NCI-H187 treated with DMSO at 0.1 percent for 48 hours (cell line): ENCODE measurements at places on chromosomes 16 and 17.

DNA sequence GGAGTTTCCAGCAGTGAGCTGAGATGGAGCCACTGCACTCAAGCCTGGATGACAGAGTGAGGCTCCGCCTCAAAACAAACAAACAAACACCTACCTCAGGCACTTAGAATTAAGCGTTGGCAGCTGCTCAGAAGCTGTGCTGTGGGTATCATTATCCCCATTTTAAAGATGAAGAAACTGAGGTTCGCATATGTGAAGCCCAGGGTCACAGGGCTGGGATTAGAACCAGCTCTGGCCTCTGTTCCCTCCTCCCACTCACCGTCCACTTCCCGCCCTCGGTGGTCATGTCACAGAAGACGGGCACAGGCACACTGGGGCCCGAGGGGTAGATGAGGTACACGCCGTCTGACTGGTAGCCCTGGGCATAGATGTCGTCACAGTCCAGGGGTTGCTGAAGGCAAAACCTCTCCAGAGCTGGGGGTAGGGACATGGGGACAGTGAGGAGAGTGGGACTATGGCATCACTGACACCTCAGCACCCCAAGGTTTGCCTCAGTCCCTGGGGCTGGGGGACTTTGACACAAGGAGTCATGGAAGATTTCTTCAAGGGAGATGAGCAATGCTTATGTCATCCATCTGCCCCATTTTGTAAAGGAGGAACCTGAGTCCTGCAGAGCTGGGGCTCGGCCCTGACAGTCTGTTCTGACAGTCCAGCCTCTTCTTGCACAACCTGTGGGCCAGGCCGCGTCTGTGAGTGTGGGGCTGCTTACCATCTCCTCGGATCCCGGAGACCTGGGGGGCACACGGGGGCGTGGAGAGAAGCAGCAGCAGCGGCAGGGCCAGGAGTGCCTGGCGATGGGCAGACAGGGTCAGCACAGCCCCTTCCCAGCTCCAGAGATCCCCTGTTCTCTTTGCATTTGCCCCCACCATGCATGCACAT, 700 bp downstream of the MFAP4 start:
- DNase-seq = no peak

DNA sequence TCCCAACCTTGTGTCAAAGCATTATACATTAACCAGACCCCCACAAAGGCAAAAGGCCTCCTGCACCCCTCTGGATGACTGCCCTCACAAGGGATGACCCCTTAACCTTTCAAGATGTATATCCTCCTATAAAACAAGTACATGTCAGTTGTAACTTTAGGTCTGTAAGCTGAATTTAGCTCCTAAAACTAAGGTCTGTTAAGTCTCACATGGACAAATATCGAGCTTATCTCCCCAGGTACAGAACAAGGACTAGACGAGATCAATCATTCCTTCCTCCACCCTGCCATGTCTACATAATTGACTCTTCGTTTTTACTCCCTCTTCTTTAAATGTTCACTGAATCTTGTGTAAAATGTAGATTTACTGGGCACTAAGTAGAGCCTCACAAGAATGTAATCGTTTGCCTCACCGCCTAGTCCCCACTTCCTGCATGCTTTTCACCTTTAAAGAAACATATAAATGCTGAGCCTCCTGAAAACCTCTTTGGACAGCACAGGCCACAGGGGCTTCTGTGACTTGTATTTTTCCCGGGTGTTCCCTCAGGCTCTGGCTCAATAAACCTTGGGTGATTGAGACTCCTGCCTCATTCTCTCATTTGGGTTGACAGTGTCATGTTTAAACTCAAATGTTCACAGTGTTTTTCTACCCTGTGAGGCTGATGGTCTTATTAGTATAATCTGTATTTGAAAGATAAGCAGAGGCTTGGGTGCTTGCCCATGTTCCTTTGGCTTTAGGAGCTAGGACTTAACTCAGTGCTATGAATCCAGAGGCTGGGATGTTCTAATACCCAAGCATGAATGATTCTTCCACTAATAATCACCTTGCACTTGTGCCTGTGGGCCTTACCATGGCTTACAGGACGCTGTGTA, 37.6 kb downstream of the MMD start:
- DNase-seq = no peak

- no peak for DNase-seq
Measured at GRCh38 chr16:4141604-4142003, 25.4 kb upstream of the ADCY9 start.

GRCh38 chr16:81457326-81458133, 12.9 kb downstream of the CMIP start:
- no peak for DNase-seq

- no peak for DNase-seq
Measured at GRCh38 chr17:17749921-17750320, 68.7 kb downstream of the RAI1 start.

GRCh38 chr16:69610356-69610755, 44.6 kb downstream of the NFAT5 start:
- no peak for DNase-seq

DNA sequence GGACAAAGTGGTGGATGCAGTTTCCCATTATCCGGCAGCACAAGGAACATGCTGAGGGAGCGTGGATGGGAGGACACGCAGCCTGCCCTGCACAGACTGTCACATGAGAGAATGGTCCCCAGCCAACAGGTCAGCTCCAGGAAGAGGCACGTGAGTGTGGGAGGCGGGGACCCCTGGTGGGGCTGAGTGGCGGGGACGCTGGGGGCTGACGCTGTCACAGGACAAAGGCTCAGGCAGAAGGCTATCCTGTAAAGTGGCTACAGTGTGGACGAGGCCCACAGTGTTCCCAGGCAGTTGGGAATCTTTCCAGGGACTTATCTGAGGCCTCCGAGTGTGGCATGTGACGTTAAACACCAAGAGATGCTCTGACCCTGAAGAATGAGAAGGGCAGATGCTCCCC, 30.4 kb downstream of the MBTPS1 start:
- no peak for DNase-seq

DNA sequence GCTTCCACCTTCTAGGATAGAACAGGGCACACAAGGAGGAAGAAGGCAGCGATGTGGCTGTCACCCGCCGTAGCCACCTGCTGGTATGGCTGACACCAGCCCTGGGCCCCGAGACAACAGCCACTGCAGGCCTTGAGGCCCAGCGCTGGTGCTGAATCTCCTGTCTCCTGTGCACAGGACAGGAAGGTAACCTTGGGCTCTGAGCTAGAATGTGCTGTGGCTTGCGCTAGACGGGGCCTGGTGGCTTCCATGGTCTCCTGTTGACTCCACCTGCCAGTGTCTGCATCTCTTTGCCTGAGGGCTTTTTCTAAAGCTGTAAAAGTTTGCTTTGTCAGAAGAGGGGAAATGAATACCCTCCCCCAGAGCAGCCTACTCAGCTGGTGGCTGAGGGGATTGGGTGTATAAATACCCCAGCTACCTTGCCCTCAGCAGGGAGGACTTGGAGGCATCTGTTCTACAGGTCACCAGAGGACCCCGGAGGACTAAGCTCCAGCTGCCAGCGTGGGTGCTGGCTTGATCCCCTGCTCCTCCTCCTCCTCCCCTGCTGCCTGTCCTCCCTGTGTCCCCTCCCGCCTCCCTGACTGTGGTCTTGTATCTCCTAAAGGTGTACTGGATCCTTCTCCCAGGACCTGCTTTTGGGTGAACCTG, 76.1 kb upstream of the SDK2 start:
- no peak for DNase-seq

GRCh38 chr16:28820016-28820415, 2.8 kb upstream of the ATXN2L start:
- DNase-seq = no peak

DNA sequence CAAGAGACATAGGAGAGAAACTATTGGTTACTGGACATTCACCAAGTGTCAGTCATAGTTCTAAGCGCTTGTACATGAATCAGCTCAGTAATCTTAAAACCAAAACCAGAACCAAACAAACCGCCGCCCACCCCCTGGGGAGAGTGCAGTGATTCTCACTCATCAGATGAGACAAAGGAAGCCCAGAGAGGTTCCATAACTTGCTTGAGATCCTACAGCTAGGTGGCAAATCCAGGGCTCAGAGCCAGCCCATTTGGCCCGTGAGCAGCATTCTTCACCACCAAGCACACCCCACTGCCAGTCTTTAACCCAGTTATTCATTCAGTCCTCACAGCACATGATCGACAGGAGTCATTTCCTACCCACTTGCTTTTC, 37.2 kb upstream of the RGS9 start:
- DNase-seq = no peak

- DNase-seq = no peak
Measured at GRCh38 chr17:43532581-43532980, 13.6 kb downstream of the ETV4 start.

- no peak for DNase-seq
Measured at GRCh38 chr17:35094902-35095301, 24.8 kb downstream of the RAD51D start.

DNA sequence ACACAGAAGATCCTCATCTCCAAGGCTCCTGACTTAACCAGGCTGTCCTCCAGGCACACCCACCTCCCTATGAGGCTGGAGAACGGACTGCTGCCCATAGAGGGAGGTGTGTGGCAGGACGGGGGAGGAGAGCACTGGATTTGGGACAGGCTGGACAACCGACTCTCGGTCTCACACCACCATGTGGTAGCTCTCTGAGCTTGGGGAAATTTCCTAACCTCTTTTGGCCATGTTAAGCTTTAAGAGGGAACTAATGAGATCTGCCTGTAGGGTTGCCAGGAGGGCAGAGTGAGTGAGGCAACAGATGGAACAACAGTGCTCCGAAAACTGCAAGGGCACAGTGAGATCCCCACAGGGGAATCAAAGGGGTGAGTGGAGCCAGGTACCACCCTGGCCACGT, 32.7 kb downstream of the RHBDL3 start:
- DNase-seq = no peak

- no peak for DNase-seq
Measured at GRCh38 chr17:66230922-66231591, 1.8 kb upstream of the APOH start.

DNA sequence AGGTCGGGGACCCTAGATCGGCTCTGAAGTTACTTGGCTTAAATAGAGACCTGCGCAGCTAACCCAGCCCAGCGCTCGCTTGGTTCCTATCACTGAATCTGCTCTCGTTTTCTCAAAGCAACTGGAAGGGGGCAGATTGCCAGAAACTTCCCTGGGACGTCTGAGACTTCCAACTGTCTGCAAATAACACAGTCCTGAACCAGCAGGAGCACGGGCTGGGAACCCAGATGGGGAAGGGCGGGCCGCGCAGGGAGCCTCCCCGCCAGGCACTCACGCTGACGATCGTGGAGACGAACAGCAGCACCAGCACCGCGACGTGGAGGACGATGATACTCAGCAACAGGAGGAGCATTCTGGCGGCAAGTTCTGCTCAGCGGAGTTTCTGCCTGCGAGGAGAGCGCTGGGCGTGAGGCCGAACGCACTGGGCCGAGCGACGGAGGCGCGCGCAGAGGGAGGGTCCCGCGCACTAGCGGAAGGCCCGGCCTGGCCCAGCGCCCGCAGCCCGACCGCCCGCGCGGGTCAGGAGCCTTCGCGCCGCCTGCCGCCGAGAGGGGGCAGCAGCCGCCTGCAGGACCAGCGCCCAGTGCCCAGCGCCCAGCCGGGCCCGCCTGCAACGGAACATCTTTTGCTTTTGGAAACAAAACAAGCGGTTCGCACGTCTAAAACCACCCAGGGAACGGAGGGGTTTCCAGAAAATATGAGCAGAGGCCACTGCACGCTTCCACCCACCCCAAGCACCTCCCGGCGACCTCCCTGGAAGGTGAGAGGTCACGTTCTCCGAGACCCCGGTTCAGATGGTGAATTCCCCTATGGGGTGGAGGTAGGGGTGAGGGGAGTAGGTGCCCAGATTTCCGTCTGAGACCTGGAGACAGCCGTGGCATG, 4.5 kb downstream of the PMP22 start:
- DNase-seq = no peak

- DNase-seq = no peak
Measured at GRCh38 chr16:72125635-72126428, 32.2 kb downstream of the DHX38 start.

GRCh38 chr16:53805752-53806151, 101.8 kb downstream of the FTO start:
- no peak for DNase-seq

DNA sequence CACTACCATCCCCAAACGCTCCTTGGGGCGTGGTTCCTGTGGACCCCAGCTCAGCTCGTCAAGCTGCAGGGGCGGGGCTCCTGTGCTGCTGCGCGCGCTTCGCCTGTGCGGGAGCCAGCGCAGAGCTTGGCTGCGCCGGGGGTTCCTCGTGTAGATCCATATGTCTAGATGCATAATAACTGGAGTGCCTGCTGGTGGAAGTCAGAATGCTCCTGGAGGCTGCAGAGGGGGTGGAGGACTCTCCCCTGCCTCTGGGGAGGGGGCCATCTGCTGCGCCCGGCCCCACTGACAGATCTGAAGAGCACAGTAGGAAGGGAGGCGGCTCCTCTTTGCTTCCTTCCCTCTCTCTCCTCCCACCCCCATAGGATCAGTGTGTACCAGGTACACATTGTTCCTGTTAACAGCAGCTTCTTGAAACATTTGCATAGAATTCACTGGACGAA, 4.6 kb downstream of the RASD1 start:
- DNase-seq = no peak

GRCh38 chr17:82216301-82217119, 3.9 kb upstream of the CCDC57 start:
- DNase-seq = no peak

GRCh38 chr17:69227541-69227940, 1.1 kb downstream of the ABCA10 start:
- DNase-seq = no peak

- no peak for DNase-seq
Measured at GRCh38 chr16:10558746-10559641, 21.4 kb downstream of the EMP2 start.

- no peak for DNase-seq
Measured at GRCh38 chr17:60354223-60354622, 37.7 kb downstream of the USP32 start.

- DNase-seq = no peak
Measured at GRCh38 chr16:55176901-55177300, 147.1 kb upstream of the IRX6 start.

DNA sequence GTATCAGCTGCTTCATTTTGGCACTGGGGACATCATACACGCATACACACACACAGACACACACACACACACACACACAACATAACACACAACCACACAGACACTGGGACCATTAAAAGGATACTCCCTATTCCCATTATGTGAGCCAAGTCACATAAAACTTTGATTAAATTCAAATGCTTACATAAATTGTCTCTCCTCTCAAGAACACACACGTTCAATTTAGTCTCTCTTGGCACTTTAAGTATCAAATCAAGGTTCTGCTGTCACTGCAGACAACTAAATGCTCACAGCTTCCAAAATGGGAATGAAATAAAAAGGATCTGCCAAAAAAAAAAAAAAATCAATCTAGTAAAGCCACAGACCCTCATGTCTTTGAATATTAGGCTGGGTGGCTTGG, 184.9 kb downstream of the RBFOX1 start:
- DNase-seq = no peak

GRCh38 chr17:79065105-79065670, 9.4 kb upstream of the ENGASE start:
- DNase-seq = no peak

- DNase-seq = no peak
Measured at GRCh38 chr17:6027342-6028024, 42.7 kb upstream of the WSCD1 start.

GRCh38 chr17:51165680-51166197, 472 bp upstream of the NME2 start:
- no peak for DNase-seq

GRCh38 chr16:48113471-48113870, 42.3 kb downstream of the ABCC12 start:
- no peak for DNase-seq
